ENCODE measurements at places on chromosomes 1 and 21.

GRCh38 chr21:32141318-32141633 is 137.6 kb downstream of the MIS18A start:
- no peaks in the 10 kb centered on the region for H3K36me3 ChIP-seq
- H3K4me3 ChIP-seq: no peak overlapping the region
- peaks cover 4% of the 10 kb centered on the region for H3K4me1 ChIP-seq
- H3K27ac ChIP-seq: no peak overlapping the region
- H3K27me3 ChIP-seq: no peaks in the 10 kb centered on the region
- no peak for DNase-seq

DNA sequence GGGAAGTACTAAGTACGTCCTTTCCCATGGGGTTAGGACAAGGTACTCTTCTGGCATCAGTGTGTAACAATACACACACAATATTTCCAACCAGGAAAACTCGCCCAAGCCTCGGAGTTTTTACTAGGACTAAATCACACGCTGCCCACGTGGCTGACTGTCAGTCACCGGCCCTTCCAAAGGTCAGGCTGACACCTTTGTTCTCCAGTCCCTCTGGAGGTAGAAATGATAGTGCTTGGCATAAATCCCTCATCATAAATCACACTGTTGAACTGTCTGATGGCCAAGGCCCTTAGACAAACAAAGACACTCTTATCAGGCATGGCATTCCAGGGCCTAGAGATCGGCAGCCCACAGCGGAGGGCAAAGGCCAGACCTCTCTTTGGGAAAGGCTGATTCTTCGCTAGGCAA is 16.9 kb upstream of the SLAMF9 start:
- no peak for DNase-seq
- H3K27me3 ChIP-seq: peaks cover 14% of the 10 kb centered on the region
- H3K4me1 ChIP-seq: peaks cover 13% of the 10 kb centered on the region

- H3K27me3 ChIP-seq: peaks cover 11% of the 10 kb centered on the region
- H3K36me3 ChIP-seq: peaks cover 4% of the 10 kb centered on the region
- H3K4me1 ChIP-seq: peaks cover 87% of the 10 kb centered on the region
- H3K27ac ChIP-seq: peak overlapping the region; percentile 91
- no peak for DNase-seq
- no peak overlapping the region for H3K4me3 ChIP-seq
Measured at GRCh38 chr1:27000817-27001460, 7.4 kb downstream of the TRNP1 start.

DNA sequence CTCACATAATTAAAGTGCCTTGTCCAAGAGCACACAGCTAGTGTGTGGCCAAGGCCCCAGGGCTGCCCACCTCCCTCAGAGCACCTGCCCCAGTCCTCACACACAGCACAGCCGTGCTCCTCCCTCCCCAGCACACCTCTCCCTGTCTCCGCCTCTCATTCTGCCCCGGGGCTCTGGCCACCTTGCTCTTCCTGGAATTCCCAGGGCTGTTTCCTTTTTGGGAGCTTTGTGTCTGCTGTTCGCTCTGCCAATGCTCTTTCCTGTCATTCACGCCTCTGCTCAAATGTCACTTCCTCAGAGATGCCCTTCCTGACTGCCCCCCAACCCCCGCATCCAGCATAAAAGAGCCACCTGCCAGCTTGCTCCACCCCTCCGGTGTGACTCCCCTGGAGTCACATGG is 13.3 kb downstream of the SLC6A17 start:
- no peak overlapping the region for H3K27ac ChIP-seq
- no peaks in the 10 kb centered on the region for H3K4me1 ChIP-seq
- H3K4me3 ChIP-seq: no peak overlapping the region
- no peak for DNase-seq

- H3K4me1 ChIP-seq: peaks cover 26% of the 10 kb centered on the region
- peak overlapping the region; percentile 73 for H3K27ac ChIP-seq
- peaks cover 11% of the 10 kb centered on the region for H3K27me3 ChIP-seq
Measured at GRCh38 chr1:20493839-20494608, 8.0 kb upstream of the CAMK2N1 start.

DNA sequence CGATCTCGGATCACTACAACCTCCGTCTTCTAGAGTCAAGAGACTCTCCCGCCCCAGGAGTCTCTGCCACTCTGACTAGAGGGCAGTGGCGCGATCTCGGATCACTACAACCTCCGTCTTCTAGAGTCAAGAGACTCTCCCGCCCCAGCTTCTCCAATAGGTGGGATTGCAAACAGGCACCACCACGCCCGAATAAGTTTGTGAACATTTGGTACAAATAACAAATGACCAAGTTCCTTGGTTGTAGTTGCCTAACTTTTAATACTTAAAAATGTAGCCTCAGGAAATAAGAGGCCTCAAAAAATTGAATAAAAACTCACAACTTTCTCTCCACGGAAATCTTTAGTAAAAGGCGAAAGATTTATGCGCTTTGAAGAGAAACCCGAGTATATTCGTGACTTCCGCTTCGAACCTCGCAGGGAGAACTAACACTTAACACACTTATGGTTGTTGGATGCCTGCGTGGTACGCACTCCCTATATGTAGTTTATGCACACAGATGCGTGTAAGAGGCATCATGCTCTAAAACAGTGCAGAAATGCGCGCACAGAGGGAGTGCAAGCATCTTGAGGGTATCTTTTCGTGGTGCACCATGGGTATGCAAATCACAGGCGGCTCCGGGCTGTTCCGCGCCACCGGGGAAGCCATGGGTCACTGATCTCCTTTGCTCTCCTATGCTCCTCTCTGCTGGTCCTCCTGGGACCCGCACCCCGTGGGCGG is 11.4 kb downstream of the BTBD19 start:
- H3K4me3 ChIP-seq: peak overlapping the region; percentile 72
- H3K4me1 ChIP-seq: peaks cover 24% of the 10 kb centered on the region
- no peaks in the 10 kb centered on the region for H3K36me3 ChIP-seq
- peak; percentile 79 for DNase-seq
- no peaks in the 10 kb centered on the region for H3K27me3 ChIP-seq
- peak overlapping the region; percentile 94 for H3K27ac ChIP-seq

DNA sequence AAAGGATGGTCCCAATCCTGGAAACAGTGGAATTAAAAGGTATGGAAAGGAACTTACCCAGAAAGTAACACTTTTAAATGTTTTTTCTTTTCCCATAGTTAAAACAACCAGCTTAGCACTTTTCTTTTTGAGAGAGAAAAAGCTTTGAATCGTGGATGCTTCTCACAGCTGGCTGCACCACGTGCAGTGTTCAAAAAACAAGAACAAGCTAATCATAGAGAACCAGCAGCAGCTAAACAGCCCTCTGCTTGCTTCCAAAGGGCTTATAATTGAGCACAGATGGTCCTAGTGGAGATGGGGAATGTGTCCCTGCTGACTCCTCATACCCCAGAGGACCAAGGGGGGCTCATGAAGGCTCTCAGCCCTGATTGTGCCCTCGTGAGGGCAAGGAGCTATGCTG is 26.4 kb downstream of the UTP25 start:
- H3K27ac ChIP-seq: no peak overlapping the region
- H3K36me3 ChIP-seq: peaks cover 47% of the 10 kb centered on the region
- H3K4me3 ChIP-seq: no peak overlapping the region
- peaks cover 8% of the 10 kb centered on the region for H3K4me1 ChIP-seq

DNA sequence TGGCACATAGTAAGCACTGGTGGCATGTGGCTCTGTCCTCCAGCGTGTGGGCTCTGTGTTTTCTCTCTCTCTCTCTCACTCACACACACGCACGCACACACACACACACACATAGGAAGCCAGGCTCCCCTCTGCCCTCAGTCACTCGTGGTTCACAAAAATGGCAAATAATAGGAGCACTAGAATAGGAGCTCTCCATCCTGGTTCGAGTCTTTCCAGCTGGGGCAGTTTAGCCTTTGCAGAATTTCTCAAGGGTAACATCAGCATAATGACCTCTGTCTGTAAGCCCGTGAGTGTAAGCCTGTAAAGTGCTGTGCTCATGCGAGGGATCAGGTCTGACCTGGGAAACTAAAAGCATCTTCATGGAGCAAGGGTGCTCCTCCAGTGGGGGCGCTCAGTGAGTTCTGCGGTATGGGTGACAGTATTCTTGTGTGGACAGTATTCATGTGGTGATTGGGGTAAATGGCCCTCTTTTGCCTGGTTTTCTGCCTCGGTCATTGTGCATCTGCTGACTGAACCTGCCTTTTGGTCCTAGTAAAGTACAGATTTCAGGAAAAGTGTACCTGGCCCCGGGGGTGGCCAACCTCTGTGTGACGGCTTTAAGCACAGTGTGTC is 842 bp upstream of the ZC3H12A start:
- peaks cover 79% of the 10 kb centered on the region for H3K4me1 ChIP-seq
- H3K27me3 ChIP-seq: no peaks in the 10 kb centered on the region
- peak overlapping the region; percentile 91 for H3K27ac ChIP-seq
- no peak for DNase-seq

- H3K4me3 ChIP-seq: no peak overlapping the region
- no peaks in the 10 kb centered on the region for H3K4me1 ChIP-seq
- no peak overlapping the region for H3K27ac ChIP-seq
- peaks cover 7% of the 10 kb centered on the region for H3K36me3 ChIP-seq
- DNase-seq: no peak
Measured at GRCh38 chr21:45447821-45448220, 42.9 kb downstream of the COL18A1 start.

GRCh38 chr1:116232989-116233514 is 121.9 kb downstream of the MAB21L3 start:
- no peak overlapping the region for H3K27ac ChIP-seq
- no peaks in the 10 kb centered on the region for H3K27me3 ChIP-seq
- H3K36me3 ChIP-seq: no peaks in the 10 kb centered on the region

GRCh38 chr1:31373897-31374486 is 1.1 kb upstream of the FABP3 start:
- no peaks in the 10 kb centered on the region for H3K27me3 ChIP-seq
- no peak for DNase-seq
- peaks cover 41% of the 10 kb centered on the region for H3K4me1 ChIP-seq
- H3K4me3 ChIP-seq: peak overlapping the region; percentile 75

DNA sequence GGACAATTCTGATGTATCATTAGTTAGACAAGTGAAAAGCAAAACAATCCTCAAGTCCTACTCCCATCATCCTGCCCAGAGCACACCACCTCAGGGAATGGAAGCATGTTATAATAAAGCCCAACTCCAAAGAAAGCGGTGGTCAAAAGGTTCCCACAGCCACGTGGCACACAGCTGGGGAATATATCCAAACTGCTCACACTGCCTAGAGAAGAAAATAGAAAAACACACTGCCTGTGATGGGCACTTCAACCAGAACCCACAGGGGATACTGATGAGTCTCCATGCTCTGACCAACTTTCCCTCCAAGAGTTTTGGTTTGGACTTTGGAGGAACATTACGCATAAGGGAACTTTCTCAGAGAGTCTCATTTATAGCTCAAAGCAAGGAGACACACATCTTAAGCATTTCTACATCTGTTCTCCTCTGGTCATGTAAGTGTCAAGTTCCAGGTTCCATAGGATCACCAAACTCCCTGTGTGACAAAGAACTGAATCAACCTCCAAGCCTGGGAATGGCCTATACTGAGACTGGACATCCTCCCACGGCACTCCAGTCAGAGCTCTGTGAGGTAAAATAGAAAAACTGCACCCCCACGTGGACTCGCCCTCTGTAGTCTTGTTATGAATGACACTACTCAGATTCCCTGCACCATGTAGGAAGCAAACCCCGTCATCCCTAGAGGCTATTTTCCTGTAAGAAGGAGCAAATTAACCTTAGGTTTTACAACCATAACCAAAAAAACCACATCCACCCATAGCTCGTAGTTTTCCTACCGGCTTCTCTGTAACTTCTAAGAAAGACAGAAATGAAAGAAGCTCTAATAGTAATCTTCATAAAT is 12.2 kb downstream of the DSTYK start:
- peaks cover 4% of the 10 kb centered on the region for H3K36me3 ChIP-seq
- peaks cover 7% of the 10 kb centered on the region for H3K4me1 ChIP-seq
- H3K27ac ChIP-seq: no peak overlapping the region

DNA sequence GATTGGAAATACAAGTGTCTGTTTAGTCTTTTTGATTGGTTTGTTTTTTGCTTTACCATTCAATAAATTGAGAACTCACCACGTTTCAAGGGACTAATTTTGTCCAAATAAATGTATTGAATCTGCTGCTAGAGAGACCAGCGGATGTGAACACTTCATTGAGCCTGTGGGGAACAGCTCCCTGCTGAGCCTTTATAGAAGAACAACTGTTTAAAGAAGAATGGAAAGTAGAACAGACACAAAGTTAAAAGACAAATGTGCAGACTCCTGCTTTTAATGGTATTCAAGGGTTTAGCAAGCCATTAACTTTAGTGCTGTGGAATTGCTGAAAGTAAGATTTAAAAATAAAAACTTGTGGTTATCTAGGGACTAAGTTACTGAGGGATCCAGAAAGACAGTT is 817.7 kb upstream of the B3GALT2 start:
- H3K4me3 ChIP-seq: no peak overlapping the region
- no peak for DNase-seq
- no peaks in the 10 kb centered on the region for H3K27me3 ChIP-seq
- H3K27ac ChIP-seq: no peak overlapping the region
